ENCODE measurements at places on chromosomes 11 and 22.

DNA sequence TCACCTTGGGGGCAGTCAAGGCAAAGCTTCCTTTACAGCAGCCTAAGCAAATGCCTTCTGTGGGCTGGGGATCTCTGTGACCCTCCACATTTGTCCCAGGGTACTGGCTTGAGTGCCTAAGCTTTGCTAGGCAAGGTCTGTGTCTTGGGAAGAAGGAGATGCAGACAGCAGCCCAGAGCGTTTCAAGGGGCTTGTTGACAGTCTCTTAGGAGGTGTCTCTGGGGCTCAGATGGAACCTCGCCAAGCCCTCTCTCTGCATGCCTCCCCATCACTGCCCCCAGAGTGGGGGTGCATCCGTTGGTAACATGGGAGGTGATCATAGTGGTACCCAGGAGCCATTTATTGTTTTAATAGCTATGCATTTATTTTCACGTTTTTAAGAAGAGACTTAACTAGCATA, 29.1 kb upstream of the TMPRSS4 start:
- no peak for DNase-seq

DNA sequence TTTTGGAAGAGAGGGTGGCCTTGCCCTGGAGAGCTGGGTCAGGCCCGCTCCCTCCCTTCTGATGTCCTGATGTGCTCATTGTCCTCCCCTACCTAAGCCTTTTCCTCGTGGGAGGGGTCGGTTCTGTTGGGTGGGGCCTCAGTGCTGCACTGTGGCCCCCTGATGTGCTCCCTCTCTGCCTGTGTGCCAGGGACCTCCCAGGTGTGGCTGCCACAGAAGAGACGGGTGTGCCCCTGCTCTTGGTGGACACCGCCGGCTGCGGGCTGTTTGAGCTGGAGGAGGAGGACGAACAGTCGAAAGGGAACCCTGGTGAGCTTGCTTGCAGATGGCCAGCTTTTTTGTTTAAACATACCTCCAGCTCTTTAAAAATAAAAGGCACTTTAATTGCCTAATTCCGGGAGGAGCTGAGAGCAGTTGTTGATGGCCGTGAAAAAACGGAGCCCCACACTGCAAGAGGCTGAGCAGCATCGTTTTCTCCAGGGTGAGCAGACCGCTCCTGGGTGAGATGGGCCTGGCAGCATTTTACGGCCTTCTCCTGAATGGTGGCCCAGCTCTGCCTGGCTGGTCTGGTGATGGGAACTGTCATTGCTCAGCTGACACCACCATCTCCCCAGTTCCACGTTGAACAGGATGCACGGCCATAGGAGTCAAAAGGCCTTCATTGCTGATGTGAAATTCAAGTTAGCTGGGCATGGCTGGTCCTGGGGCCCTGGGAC, 30.1 kb downstream of the IGHMBP2 start:
- DNase-seq = no peak

- DNase-seq = no peak
Measured at GRCh38 chr22:40422558-40423309, 52.3 kb downstream of the SGSM3 start.

GRCh38 chr11:83007909-83008580, 63.7 kb downstream of the RAB30 start:
- no peak for DNase-seq

DNA sequence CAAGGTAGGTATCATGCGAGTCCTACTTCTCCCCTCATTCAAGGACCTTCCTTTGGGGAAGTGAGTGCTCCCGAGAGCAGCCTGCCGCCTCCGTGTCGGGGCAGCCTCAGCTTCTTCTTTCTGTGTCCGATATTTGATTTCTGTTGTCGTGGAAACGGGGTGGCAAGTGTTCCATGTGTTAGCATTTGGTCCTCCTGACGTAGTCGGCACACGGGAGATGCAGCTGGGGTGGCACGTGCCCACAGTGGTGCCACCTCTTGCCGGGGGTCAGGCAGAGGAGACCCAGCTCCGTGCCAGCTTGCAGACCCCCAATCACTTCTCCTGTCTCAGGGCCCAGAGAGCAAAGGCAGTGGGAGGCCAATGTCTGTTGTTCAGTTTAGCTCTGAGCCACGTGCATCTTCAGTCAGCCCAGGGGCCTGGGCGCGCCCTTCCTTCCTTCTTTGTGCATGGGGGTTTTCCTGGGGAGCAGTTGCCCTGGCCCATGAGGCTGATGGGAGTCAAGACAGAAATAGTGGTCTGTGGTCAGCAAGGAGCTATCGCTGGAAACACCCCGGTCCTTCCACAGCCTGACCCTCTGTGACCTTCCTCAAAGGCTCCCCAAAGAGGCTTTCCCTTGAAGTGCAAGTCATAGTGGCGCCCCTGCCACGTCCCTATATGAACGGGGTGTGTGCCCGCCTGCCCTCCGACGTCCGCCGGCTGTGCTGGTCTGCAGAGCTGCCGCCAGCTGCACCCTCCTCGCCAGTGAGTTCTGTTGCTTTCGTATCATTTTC, 44.5 kb downstream of the PARVB start:
- DNase-seq = no peak

GRCh38 chr22:43213962-43214361, 27.0 kb upstream of the TTLL12 start:
- DNase-seq = no peak

DNA sequence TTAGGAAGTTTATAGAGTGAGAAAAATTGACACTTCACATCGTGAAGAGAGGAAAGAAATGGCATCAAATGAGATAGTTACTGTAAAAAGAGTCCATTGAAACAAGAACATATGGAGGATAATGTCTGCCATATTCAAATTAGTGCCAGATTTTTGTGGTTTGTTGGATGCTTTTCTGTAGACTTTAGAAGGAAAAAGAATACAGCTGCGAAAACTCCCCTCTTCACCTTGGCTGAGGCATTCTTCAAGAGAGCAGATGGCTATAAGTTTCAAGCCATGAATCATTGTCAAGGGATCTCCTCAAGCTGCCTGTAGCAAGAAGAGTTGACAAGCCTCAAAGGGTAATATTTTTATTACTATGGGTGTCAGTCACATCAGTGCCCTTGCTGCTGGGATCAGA, 507.4 kb upstream of the RAG2 start:
- no peak for DNase-seq

DNA sequence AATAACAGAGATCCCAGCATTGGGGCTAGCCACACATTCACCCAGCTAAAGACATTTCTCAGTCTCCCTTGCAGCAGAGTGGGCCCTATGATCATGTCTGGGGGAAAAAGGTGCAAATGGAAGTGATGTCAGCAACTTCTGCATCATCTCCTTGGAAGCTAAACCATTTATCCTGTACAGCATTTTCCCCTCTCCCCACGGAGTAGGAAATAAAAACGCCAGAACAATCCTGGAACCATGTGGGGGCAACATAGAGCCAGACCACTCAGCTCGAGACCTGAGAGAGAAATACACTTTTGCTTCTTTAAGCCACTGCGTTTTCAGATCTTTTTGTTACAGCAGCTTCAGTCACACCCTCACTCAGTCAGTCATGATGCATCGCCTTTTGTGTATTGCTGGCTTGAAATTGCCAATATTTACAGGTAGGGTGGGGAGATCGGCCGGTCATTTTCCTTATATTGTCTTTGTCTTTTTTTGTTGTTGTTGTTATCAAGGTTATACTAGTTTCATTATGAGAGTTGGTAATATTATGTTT, 9.1 kb upstream of the RAC2 start:
- DNase-seq = no peak

DNA sequence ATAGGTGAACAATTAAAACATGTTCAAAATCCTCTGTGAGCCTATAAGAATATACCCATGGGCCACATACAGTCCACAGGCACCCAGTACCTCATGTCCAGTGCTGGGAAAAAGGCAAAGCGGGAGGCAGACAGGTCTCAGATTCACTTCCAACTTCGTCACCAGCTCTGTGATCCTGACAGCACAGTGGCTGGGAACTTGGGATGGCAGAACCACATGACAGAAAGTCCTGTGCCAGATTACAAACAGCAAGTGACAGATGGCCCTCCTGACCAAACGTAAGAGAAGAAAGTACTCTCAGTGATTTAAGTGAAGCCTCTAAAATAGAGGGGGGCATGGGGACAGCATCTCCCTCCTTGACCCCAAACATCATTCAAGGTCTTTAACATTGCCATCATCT, 5.8 kb downstream of the SLC1A2 start:
- no peak for DNase-seq

- DNase-seq = no peak
Measured at GRCh38 chr22:36022162-36022561, 6.5 kb downstream of the RBFOX2 start.

DNA sequence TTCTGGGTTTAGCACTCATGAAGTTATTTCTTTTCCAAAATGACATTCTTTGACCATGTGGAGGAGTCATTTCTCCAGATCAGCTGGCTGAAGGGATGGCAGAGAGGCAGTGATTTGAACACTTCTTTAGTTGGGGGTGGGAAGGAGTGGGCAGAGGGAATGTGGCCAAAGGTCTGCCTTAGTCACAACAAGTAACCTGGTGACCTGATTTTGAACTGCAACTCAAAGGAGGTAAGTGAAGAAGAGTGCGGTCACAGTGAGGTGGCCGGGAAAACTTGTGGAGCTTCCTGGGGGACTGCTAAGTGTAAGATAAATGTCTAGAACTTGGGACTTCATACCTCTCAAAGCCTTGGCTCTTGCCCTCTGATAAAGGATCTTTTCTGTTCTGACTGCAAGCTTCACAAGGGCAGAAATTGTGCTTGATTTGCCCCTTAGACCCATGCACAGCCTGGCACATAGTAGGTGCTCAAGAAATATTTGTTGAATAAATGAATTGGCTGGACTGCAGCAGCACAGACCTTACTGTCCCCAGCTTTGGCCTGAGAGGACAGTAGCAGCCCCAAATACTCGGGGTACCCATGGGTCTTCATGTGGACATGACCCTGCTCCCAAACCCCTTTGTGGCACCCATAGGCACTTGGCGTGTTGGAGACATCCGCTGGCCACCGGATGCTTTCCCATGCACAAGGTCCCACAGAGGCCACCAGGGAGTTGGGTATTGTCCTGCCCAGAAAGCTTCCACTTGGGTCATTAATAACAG, 99.0 kb upstream of the ALX4 start:
- no peak for DNase-seq

DNA sequence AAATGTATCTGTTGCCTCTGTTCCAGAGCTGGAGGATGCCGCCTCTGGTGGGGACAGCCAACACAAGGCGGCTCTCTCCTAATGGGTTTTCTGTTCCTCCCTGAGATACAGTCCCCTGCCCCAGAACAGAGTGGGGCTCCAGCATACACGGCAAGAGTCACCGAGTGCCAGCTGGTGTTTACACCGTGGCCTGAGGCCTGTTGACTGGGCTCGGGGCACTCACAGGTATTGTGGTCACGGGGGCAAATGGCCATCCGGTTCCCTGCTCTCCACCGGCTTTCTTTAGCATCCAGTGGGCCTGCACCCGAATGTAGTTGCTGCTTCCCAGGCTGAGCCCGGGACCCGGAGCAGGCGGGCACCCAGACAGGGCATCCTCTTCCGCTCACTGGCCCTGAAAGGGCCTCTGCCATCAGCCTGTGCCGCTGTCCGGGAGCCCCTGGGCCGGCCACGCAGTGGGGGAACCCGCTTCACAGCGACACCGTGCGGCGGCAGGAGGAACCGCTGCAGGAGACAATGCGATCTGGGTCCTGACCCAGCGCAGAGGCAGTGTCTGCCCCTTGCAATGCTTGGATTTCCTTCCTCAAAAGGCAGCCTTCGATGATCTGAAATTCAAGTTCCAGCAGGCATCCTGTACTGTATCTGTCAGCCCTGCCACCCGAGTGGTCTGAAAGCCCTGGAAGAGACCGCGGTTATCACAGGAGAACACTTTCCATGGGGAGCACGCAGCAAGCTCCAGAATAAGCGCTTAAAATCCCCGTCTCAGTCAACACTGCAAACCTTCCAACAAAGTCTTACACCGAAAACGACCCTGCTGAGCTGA, 859 bp upstream of the KRTAP5-5 start:
- peak; percentile 69 for DNase-seq

GRCh38 chr22:32005453-32005852, 37.6 kb upstream of the SLC5A1 start:
- no peak for DNase-seq

- no peak for DNase-seq
Measured at GRCh38 chr11:112499153-112499880, 238.7 kb upstream of the PLET1 start.

DNA sequence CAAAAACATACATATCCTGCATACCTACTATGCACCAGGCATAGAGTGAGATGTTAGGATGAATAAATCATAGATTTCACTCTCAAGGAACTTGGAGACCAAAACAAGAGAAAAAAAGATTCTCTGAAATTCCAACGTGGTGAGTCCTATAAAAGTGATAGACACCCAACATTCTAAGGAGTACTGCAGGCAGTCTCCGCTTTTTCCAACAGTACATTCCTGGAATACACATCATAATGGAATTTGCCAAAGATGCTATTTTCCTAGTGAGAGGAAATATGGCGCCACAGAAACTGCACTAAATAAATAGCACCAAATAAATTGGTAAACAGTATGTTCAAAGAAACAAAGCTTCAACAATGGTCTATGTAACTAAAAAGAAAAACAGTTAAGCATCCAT, 6.0 kb downstream of the TMEM123 start:
- DNase-seq = no peak
